ENCODE measurements at places on chromosomes 13 and 19.

DNA sequence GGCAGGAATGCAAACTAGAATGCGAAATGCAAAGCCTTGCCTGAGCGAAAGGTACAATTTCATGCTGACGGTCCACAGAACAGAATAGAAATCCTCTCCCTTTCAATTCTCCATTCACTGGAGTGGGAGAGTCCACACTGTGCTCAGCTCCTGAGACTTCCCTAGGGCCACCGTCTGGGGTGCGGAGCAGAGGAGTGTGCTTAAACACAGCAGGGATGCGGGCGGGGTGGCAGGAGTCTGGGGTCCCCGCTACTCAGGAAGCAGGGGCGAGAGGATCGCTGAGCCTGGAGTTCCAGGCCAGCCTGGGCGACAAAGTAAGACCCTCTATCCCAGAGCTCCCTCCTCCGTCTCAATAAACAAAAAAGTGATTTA, 552 bp upstream of the ZNF816 start:
- DNase-seq = peak; percentile 6

DNA sequence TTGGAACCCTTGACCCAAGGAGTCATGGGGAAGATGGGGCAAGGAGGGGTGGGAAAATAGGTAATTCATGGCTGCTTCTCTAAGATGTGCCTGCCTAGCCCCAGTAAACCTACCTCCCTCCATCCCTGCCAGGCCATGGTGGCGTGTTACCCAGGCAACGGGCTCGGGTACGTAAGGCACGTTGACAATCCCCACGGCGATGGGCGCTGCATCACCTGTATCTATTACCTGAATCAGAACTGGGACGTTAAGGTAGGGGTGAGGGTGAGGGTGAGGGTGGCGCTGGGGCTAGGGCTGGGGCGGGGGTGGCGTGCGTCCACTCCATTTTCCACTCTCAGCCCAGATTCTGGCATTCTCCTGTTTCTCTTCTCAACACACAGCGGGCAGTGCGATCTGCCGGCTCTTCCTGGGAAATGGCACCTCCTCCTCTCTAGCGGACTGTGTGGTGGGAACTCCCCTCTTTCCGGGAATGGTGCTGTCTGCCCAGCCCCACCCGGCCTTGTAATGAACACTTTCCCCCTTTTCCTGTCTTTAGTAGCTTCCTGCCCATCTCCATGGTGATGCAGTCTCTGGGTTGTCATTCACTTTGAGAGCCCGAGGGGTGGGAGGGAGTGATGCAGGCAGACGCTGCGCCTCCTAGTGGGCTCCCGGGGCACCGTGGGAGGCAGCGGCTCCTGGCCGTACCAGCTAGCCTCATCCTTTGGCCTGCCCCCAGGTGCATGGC, 7.6 kb downstream of the EGLN2 start:
- DNase-seq = peak; percentile 79

- no peak for DNase-seq
These were observed 432 bp downstream of the ZNF611 start for GRCh38 chr19:52734331-52734892.

- no peak for DNase-seq
These were observed 212.0 kb upstream of the SPRY2 start for GRCh38 chr13:80552851-80553440.
